ENCODE measurements at places on chromosomes 5 and 9.

- no peak for DNase-seq
Observed at GRCh38 chr5:176740702-176741496, 69.5 kb upstream of the UNC5A start.

GRCh38 chr5:142403583-142403982 lies 78.8 kb upstream of the SPRY4 start:
- no peak for DNase-seq

- DNase-seq: no peak
Observed at GRCh38 chr9:126524353-126525077, 89.2 kb upstream of the LMX1B start.

GRCh38 chr5:43281840-43282658 lies 31.2 kb downstream of the HMGCS1 start:
- no peak for DNase-seq

- no peak for DNase-seq
Observed at GRCh38 chr5:143932584-143932983, 120.6 kb downstream of the HMHB1 start.

- DNase-seq: no peak
Observed at GRCh38 chr5:174535669-174536068, 188.7 kb upstream of the MSX2 start.

DNA sequence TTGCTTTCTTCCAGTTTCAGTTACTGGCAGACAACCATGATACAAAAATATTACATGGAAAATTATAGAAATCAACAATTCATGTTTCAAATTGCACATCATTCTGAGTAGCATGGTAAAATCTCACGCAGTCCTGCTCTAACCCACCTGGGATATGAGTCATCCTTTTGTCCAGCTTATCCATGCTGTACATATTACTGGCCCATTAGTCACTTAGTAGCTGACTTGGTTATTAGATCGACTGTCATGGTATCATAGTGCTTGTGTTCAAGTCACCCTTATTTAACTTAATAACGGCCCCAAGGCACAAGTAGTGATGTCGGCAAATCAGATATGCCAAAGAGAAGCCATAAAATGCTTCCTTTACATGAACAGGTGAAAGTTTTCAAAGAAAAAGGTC lies 41.2 kb downstream of the NADK2 start:
- no peak for DNase-seq

DNA sequence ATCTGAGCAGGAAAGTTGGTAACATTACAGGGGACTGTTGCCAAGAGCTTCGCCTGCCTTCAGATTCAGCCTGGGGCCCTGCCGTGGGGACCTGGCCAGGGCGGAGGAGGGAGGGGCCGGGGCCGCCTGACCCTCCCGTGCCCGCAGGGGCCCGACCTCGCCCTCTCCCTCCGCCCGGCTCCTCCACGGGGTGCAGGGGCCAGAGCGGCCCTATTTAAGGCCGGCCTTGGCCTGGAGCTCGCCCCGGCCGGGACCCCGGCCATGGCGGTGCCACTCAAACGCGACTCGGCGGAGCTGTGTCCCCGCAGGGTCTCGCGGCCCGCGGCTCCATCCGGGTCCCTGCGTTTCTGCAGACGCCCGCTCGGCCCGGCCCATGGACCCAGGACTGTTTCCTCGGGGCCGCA lies 757 bp downstream of the TMEM250 start:
- no peak for DNase-seq

GRCh38 chr5:78672154-78672553 lies 23.6 kb upstream of the LHFPL2 start:
- DNase-seq: no peak

DNA sequence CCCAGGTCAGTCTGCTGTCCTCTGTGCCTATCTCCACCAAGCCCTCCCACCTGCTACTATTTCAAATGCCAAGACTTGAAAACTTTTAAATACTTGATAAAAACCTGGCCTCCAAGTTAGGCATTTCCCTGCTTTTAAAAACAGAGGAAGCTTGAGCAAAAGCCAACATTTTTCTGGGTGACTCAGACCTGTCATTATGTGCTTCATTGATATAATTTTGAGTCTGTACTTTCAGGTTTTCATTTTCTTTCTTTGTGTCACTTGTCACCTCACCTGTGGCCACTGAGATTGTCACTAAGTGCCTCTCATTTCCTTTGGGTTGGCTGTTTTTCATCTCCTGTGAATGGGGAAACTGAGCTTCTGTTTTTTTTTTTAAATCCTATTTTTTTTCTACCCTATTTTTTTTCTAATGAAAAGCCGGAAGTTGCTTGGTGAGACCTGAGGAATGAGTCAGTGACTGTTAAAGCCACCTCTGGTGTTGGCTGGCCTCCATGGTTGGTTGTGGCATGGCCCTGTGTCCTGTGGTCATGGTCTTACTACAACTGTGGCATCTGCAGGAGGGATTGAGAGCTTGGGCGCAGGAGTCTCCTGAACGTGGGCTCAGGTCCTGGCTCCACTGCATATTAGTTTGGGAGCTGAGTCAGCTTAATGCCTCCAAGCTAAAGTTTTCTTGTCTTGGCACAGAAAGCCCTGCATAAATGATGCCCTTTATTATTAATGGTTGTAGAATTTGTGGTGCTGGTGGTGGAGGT lies 56.7 kb downstream of the ARHGAP26 start:
- no peak for DNase-seq

- no peak for DNase-seq
Observed at GRCh38 chr9:85268131-85268530, 473.6 kb downstream of the AGTPBP1 start.

DNA sequence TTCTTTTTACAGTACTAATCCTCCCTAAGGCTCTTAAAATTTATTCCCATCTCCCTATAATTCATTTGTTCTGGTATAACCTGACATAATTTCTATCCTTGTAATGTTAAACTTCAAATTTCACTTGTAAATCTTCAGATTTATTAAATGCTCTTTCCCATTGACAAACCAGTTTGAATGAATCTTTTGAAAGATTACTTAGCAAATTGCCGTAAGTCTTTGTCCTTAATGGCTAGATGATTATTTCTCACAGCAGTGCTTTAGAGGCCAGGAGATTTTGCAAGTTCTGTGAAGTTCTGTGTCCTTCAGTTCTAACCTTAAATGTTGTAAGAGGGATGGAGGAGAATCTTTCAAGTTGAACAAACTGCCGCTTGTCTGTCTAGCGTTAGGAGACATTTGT lies 4.2 kb downstream of the SLC44A1 start:
- DNase-seq: no peak

DNA sequence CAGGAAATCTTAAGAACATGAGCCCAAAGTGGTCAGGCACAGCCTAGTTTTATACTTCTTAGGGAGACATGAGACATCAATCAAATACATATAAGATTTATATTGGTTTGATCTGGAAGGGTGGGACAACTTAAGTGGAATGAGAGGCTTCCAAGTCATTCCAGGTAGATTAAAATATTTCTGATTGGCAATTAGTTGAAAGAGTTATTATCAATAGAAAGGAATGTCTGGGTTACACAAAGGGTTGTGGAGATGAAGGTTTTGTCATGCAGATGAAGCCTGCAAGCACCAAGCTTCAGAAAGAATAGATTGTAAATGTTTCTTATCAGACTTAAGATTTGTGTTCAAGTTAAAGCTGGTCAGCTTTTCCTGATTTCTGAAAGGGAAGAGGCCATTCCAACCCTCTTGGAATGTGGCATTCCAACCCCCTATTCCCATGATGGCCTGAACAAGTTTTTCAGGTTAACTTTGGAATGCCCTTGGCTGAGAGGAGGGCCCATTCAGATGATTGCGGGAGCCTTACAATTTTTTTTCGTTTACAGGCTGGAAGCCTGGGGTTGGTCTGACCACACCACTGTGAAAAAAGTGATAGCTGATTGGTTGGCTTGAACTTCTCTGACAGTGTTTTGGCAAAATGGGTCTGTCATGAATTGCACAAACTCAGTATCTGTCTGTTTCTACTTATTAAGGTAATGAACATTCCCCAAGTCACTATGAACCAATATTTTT lies 245.6 kb upstream of the RAI14 start:
- no peak for DNase-seq

GRCh38 chr5:98727686-98728085 lies 45.8 kb upstream of the RGMB start:
- DNase-seq: no peak

- DNase-seq: no peak
Observed at GRCh38 chr5:326109-326508, 4.6 kb downstream of the AHRR start.
